ENCODE measurements at places on chromosomes 7 and 10.

GRCh38 chr10:95201736-95202135 is 7.7 kb downstream of the ACSM6 start:
- no peak for DNase-seq

- no peak for DNase-seq
Observed at GRCh38 chr10:6583447-6583846, 3.4 kb upstream of the PRKCQ start.

DNA sequence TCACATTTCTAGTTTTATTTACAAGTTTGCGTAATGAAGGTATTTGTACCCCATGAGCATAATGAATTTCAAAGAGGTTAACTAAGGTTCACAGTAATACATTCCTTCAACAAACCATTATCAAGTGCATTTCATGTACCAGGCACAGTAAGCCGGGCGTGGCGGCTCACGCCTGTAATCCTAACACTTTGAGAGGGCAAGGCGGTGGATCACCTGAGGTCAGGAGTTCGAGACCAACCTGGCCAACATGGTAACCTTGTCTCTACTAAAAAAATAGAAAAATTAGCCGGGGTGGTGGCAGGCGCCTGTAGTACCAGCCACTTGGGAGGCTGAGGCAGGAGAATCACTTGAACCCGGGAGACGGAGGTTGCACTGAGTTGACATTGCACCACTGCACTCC is 4.3 kb upstream of the EIF3A start:
- DNase-seq = no peak

- no peak for DNase-seq
Observed at GRCh38 chr10:73218431-73219191, 28.4 kb downstream of the DNAJC9 start.

- no peak for DNase-seq
Observed at GRCh38 chr7:43726466-43726865, 2.9 kb downstream of the COA1 start.

Measured in type B pancreatic cell (in vitro differentiated cells).